Uterus (tissue), 4 donors: ENCODE measurements at places on chromosomes 4 and X. TPM values are rescaled to one million over a fixed set of nuclear protein-coding genes. Genes with fewer than 3 reads are reported as not detected.
A peak's percentile ranks its signal among the peaks of the same experiment; 100 is the strongest.

GRCh38 chrX:84186603-84187532 lies 1.1 kb downstream of the RPS6KA6 start:
- peak overlapping the region; percentile 60 for H3K4me3 ChIP-seq
- peak overlapping the region; percentile 72 for H3K27ac ChIP-seq
- no peak for DNase-seq
- H3K36me3 ChIP-seq: no peaks in the 10 kb centered on the region
- no peaks in the 10 kb centered on the region for H3K27me3 ChIP-seq
- no peaks in the 10 kb centered on the region for H3K4me1 ChIP-seq

DNA sequence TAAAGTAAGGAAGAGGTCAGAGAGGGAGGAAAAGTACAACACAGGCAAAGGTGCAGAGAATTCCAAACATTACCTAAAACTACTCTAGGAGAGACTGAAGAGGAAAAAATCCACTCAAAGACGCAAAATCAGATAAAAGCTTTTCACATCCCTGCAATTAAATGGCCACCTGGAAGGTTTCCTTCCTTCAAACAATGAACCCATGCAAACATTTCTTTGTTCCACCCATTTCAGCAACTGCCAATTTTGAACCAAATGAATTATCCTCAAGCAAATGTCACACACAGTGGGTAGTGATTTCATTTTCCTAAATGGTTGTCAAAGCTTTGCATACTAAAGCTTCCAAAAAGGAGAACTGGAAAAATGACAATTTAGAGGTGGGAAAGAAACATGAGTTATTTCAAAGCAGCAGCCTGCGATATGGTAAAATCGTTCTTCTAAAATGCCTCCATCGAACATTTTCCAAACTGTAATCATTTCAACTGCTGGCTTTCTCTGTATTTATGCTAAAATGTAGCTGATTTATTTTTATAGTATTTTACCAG lies 45.0 kb downstream of the APBB2 start:
- H3K36me3 ChIP-seq: no peaks in the 10 kb centered on the region
- H3K27ac ChIP-seq: no peak overlapping the region
- no peak for DNase-seq

The TBX22 gene
- total RNA-seq: not detected

The RAB41 gene
- not detected for total RNA-seq

DNA sequence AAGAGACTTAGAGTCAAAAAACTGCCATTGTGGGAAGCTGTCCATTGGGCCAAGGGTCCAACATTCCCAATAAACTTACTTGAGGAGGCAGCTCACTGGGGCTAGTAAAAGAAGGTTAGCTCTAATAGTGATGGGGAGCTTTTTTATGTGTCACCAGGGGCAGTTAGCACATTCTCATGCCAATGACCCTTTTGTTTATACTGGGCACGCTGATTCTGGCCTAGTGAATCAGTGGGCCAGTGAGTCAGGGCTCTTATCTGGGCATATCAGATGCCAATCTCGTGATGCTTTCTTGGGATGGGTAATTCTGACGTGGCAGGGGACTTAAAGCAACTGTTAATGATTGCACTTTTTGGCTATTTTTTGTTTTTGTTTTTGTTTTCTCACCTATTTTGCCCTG lies 27.8 kb downstream of the TCEAL1 start:
- no peaks in the 10 kb centered on the region for H3K27me3 ChIP-seq
- no peak for DNase-seq
- H3K36me3 ChIP-seq: no peaks in the 10 kb centered on the region

- H3K4me3 ChIP-seq: peak overlapping the region; percentile 33
- no peaks in the 10 kb centered on the region for H3K36me3 ChIP-seq
- no peak overlapping the region for H3K27ac ChIP-seq
- peak; percentile 68 for DNase-seq
- H3K27me3 ChIP-seq: no peaks in the 10 kb centered on the region
- no peaks in the 10 kb centered on the region for H3K4me1 ChIP-seq
Observed at GRCh38 chr4:54091637-54092404, 8.1 kb upstream of the GSX2 start.

The PPP4R3C gene
- total RNA-seq: not detected

GRCh38 chrX:67044029-67044653 lies 405.3 kb upstream of the EDA2R start:
- no peak overlapping the region for H3K27ac ChIP-seq
- no peaks in the 10 kb centered on the region for H3K36me3 ChIP-seq
- no peaks in the 10 kb centered on the region for H3K27me3 ChIP-seq
- no peak for DNase-seq

DNA sequence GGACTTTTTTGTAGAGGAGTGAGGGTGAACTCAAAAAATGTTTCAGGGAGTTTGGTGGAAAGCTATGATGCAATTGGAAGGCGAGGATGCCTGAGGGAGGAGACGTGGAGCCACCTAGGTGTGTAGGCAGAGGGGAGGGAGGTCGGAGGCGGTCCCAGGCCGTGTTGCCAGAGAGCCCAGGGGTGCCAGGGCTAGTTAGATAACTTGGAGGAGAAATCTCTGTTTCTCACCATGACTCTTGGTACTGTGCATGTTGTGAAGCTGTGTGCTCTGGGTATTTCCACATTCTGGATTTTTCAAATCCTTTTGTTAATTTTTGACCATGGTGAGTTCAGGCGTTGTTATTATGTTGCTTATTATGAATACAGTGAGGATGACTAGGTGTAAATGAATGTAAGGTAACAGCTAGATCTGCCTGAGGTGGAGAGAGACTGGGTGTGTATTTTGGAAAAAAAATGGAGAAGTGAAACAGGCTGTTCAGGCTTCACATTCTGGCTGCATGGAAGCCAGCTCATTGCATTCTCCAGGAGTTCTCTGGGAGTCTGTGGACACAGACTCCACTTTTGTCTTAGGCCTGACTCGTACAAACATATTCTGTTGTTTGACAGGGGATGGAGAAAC lies 4.5 kb downstream of the RAB9A start:
- peak overlapping the region; percentile 16 for H3K27ac ChIP-seq
- H3K4me3 ChIP-seq: no peak overlapping the region

GRCh38 chr4:33060674-33061542 lies 2340.7 kb downstream of the PCDH7 start:
- no peak overlapping the region for H3K27ac ChIP-seq
- no peaks in the 10 kb centered on the region for H3K27me3 ChIP-seq
- H3K36me3 ChIP-seq: no peaks in the 10 kb centered on the region
- no peak for DNase-seq

- no peak overlapping the region for H3K4me3 ChIP-seq
- H3K4me1 ChIP-seq: no peaks in the 10 kb centered on the region
- no peaks in the 10 kb centered on the region for H3K27me3 ChIP-seq
Observed at GRCh38 chrX:39477031-39477761, 620.6 kb downstream of the BCOR start.

GRCh38 chr4:147799986-147800555 lies 68.2 kb downstream of the ARHGAP10 start:
- H3K4me3 ChIP-seq: no peak overlapping the region
- H3K27me3 ChIP-seq: no peaks in the 10 kb centered on the region
- no peaks in the 10 kb centered on the region for H3K36me3 ChIP-seq
- no peak overlapping the region for H3K27ac ChIP-seq

GRCh38 chr4:10605746-10606482 lies 78.7 kb downstream of the CLNK start:
- H3K4me3 ChIP-seq: no peak overlapping the region
- no peaks in the 10 kb centered on the region for H3K36me3 ChIP-seq
- no peaks in the 10 kb centered on the region for H3K4me1 ChIP-seq
- no peak for DNase-seq
- no peaks in the 10 kb centered on the region for H3K27me3 ChIP-seq

- no peak for DNase-seq
- no peak overlapping the region for H3K27ac ChIP-seq
- H3K36me3 ChIP-seq: no peaks in the 10 kb centered on the region
- H3K4me1 ChIP-seq: no peaks in the 10 kb centered on the region
- no peak overlapping the region for H3K4me3 ChIP-seq
- no peaks in the 10 kb centered on the region for H3K27me3 ChIP-seq
Observed at GRCh38 chr4:84022564-84022963, 476.5 kb downstream of the NKX6-1 start.

GRCh38 chrX:123779908-123780396 lies 47.1 kb upstream of the THOC2 start:
- no peaks in the 10 kb centered on the region for H3K36me3 ChIP-seq
- no peak overlapping the region for H3K4me3 ChIP-seq
- no peak for DNase-seq
- H3K27ac ChIP-seq: no peak overlapping the region
- no peaks in the 10 kb centered on the region for H3K27me3 ChIP-seq

DNA sequence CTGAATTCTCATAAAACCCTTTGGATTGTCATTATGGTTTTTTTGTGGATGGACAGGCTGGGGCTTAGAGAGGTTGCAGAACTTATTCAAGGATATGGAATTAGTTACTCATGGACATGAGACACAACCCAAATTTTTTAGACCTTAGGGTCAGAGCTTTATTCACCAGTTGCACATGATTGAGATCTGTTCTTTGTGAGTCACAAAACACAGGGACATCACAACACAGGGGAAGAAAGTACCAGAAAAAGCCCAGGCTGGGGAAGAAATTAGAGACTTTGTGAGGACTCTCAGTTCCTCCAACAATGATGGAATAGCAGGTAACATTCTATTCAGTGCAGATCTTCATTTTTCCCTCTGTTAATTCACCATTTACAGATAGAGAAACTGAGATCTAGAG lies 602.4 kb upstream of the CPEB2 start:
- DNase-seq: no peak
- no peaks in the 10 kb centered on the region for H3K36me3 ChIP-seq
- H3K27ac ChIP-seq: no peak overlapping the region
- H3K27me3 ChIP-seq: no peaks in the 10 kb centered on the region
- H3K4me3 ChIP-seq: no peak overlapping the region

DNA sequence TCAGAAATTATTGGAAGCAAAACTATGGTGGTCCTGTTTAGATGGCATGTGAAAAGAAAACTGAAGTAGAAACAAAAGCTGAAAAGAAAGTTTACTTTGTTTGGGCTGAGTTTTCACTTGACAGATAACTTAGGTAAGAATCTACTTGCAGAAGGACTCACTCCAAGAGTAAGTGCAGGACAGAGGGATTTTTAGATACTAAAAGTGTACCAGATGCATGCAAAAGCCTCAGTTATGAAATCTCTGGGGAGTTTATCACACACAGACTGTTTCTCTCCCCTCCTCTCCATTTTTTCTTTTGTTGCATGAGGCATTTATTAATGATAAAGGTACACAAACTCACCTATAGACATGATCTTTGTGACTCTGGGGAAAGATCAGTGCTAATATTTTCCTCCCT lies 127.5 kb upstream of the GIMD1 start:
- DNase-seq: no peak
- H3K4me1 ChIP-seq: no peaks in the 10 kb centered on the region
- H3K27ac ChIP-seq: no peak overlapping the region
- H3K4me3 ChIP-seq: no peak overlapping the region
- H3K36me3 ChIP-seq: no peaks in the 10 kb centered on the region
- no peaks in the 10 kb centered on the region for H3K27me3 ChIP-seq

GRCh38 chrX:151552743-151553142 lies 10.7 kb upstream of the PASD1 start:
- DNase-seq: no peak
- no peak overlapping the region for H3K4me3 ChIP-seq
- no peaks in the 10 kb centered on the region for H3K36me3 ChIP-seq
- H3K27me3 ChIP-seq: no peaks in the 10 kb centered on the region
- no peak overlapping the region for H3K27ac ChIP-seq

The XAGE1B gene
- total RNA-seq: not detected

The COL4A6 gene
- total RNA-seq: 0.88 TPM

- DNase-seq: no peak
- no peaks in the 10 kb centered on the region for H3K4me1 ChIP-seq
- H3K27me3 ChIP-seq: no peaks in the 10 kb centered on the region
- H3K36me3 ChIP-seq: no peaks in the 10 kb centered on the region
Observed at GRCh38 chr4:68272380-68272779, 26.9 kb upstream of the TMPRSS11B start.

DNA sequence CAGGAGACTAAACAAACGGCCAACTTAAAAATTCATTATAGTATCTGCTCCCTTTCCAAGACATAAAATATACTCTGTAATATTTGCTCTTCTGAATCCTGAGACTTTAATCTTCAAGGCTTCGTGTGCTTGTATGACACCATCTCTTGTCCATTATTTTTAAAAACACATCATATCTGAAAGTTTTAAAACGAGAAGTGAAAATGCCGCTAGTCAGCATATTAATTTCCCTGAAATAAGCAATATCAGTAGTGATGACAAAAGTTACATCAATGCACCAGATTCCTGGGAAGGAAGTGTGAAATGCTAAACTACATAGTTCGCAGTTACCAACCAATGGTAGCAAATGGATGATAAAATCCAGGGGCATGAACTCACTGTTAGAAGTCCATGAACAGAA lies 66.8 kb upstream of the EXOC1L start:
- no peaks in the 10 kb centered on the region for H3K4me1 ChIP-seq
- DNase-seq: no peak
- H3K27ac ChIP-seq: no peak overlapping the region

DNA sequence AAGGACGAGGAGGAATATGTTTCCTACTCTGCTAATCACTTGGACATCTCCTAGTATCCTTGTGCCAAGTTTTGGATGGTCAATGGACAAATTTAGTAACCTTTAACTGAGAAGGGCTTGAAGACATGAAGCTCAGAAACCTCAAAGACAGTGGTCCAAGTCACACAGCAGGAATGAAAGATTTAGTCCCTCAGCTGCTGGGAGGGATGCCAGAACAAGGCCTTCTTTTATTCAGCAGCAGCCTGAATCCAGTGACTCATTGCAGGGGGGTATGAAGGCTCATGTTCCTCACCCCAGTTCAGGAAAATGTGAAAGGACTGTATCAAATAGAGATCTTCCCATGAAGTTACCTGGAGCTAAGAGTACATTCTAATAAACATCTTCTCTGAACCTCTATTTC lies 214.9 kb upstream of the UGT8 start:
- H3K4me3 ChIP-seq: no peak overlapping the region
- H3K4me1 ChIP-seq: no peaks in the 10 kb centered on the region
- no peaks in the 10 kb centered on the region for H3K36me3 ChIP-seq
- DNase-seq: no peak
- H3K27me3 ChIP-seq: no peaks in the 10 kb centered on the region
- H3K27ac ChIP-seq: no peak overlapping the region

The USP17L20 gene
- total RNA-seq: not detected

DNA sequence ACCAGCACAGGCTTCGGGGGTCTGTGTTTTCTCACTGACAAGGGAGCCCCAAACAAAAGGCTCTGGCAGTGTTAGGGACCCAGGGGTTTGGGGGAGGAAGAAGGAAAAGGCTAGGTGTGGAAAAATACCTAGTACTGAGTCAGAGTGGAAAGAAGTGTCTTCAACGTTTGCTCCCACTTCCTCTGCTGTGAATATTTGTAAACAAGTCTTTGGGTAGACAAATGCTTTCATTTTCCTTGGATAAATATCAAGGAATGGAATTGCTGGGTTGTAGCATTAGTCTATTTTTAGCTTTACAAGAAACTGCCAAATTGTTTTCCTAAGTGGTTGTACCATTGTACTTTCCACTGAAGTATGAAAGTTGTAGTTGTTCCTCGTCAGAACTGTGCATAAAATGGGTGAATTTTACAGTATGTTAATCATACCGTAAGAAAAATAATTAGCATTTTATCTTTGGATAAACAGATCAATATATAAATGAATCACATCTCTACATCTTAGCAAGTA lies 17.4 kb downstream of the COL4A5 start:
- H3K27ac ChIP-seq: no peak overlapping the region
- no peak overlapping the region for H3K4me3 ChIP-seq
- no peaks in the 10 kb centered on the region for H3K36me3 ChIP-seq

GRCh38 chr4:181950372-181951127 lies 292.7 kb upstream of the TENM3 start:
- DNase-seq: no peak
- H3K27me3 ChIP-seq: no peaks in the 10 kb centered on the region
- no peaks in the 10 kb centered on the region for H3K4me1 ChIP-seq
- H3K4me3 ChIP-seq: no peak overlapping the region

The SPANXA1 gene
- not detected for total RNA-seq
